ENCODE measurements at places on chromosomes 3 and 15. TPM values are rescaled to one million over a fixed set of nuclear protein-coding genes. Genes with fewer than 3 reads are reported as not detected.

- no peak for DNase-seq
Measured at GRCh38 chr3:16801223-16801622, 83.5 kb upstream of the PLCL2 start.

DNA sequence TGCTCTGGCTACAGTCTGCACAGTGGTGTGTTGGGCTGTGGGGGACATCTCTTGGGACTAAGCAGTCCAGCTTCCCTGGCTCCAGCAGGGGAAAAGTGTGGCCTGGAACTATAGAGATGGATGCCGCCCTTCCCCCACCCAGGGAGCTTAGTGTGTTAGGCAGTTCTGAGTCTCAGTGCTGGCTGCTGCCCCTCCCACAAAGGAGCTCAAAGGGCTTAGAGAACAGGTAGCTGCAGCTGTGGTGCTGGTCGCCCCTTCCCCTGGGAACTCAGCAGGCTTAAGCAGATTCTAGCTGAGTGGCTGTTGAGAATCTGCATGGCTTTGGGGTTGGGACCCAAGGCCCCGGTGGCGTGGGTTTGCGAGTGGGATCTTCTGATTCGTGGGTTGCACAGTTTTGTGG is 190.8 kb downstream of the PDCD6IP start:
- no peak for DNase-seq

DNA sequence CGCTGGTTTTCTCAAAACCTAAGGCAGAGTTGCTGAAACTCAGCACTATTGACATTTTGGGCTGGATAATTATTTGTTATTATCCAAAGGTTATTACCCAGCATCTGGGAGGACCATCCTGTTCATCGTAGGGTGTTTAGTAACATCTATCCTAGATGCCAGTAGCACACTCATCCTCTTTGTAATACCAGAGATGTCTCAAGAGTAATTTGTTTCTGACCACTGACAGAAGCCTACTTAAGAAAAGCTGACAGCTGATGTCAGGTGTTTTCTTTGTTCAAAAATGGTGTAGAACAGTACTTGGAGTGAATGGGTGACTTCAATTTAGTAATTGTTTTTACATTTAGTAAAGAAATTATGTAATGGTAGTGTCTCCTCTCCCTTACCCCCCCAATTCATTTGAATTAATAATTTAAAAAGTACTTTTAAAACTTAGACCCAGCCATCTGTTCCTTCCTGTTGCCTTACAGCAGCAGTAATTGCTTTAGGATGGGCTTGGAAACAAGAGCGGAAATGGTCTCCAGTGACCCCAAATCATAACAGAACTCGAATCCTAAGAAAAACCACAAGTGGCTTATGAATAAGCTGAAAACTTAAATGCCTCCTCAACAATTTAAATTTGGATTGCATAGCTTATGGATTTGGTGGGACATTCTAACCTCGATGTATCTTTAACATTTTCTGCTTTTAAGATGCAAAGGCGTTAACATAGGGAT is 105.4 kb downstream of the PTPRG start:
- no peak for DNase-seq

GRCh38 chr3:84742915-84743425 is 215.8 kb upstream of the CADM2 start:
- no peak for DNase-seq

- no peak for DNase-seq
Measured at GRCh38 chr3:164577667-164578210, 500.6 kb downstream of the SI start.

DNA sequence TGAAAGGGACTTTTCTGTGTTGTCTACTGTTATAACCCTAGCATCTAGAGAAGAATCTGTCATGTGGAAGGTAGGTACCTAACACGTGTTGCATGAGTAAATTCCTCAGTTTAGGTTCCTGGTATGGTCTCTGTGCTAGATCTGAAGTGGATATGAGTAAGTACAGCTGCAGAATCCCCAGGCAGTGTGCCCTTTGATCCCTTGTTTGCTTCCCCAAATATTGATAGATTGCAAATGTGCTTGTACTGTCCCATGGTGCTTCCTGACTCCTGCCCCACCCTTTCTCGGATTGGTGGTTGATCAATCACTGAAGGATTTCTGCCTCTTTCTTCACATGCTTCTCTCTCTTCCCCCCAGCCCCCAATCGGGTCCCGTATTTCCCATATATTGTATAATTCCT is 450.4 kb downstream of the UNC13C start:
- DNase-seq = no peak

DNA sequence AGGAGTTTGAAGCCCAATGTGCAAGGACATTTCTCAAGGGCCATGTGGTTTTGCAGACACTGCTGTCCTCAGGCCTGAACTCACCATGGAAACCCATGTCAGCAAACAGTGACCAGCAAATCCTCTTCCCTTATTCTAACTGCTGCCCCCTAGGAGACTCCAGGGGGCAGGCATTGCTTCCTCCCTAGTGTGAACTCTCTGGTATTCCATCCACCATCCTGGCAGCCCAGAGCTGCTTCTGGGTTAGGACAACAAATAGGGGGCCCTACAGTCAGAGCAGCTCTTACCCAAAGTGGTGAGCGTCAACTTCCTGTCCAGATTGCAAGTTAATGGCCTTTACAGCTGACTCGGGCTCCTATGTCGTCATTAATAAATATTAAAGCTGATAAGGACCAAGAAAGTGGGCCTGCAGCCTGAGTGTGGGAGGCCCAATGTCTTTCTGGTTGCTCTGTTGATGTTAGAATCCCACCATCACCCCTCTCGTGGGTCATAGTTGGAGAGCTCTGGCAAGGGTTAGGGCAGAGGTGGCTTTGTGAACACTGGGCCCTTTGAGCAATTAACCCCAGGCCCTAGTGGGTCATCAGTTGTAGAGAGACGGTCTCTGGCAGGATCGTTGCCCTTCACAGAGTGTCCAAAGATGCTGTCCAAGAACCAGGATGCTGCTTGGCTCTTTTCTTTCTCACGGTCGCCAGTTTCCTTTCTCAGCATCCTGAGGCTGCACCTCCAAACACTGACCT is 41.5 kb downstream of the TGM4 start:
- no peak for DNase-seq

DNA sequence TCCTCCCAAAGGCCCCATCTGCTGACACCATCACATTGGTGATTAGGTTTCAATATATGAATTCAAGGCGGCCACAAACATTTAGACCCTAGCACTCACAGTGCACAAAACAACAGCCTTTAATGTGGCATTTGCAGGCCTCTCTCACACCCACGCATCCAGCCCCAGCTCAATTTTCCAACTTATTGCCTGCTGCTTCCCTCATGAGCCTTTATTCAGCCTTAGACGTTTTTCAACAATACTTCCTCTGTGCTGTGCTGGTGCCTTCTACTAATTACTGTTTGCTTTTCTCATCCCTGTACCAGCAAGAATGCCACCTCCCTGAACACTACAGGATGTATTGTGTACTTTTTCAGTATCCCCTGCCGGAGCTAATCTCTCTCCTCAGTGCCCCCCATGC is 334.6 kb downstream of the GABRB3 start:
- DNase-seq = no peak

DNA sequence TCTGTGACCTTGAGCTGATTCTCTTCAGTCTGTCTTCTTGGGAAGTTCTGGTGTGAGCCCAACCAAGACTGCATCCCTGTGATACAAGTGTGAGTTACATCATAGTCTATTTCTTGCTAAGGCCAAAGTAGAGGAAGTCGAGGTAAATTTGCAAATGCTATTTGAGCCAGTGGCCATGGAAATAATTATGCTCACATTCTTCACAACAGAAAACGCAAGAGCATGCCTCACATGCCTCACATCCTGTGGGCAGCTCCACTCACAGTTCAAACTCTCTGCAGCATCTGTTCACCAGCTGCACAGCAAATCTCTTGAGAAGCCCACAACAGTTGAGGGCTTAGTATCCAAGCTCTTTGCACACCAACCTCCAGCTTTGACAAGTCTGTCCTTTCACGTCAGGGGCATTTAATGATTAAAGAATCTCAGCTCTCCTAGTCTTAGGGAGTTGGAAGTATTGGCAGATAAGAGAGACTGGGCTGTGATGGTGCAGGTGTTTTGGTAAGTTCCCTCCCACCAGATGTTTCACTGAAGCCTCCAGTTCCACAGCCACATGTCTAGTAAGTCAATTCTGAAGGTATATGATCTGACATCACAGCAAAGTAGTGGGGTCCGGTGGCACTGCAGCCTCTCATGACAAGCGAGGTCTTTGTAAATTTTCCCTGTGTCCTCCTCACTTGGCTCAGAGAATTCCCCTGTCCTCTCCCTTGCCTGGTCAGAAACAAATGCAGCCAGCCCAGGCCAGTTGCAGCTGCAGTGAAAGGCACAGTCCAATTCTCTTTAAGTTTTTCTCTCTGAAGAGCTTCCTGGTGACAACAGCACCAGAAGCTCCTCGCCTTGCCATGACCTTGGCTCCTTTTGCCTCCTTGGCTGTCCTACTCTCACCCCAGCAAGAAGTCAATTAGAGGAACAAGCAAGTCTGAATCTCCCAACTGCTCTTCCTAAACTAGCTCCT is 166.1 kb downstream of the SSR3 start:
- DNase-seq = no peak

- no peak for DNase-seq
Measured at GRCh38 chr15:32778391-32779176, 60.8 kb downstream of the GREM1 start.

GRCh38 chr15:33124811-33125210 is 69.7 kb downstream of the FMN1 start:
- DNase-seq = no peak

The FSIP1 gene
- 1.8 TPM for total RNA-seq

The OIP5 gene
- total RNA-seq = 0.64 TPM

The ARL6IP5 gene
- 98.1 TPM for total RNA-seq

The IL20RB gene
- 1.9 TPM for total RNA-seq

The ATXN7 gene
- 126 TPM for total RNA-seq

The TOPAZ1 gene
- not detected for total RNA-seq

The STX19 gene
- total RNA-seq = not detected

The PTX3 gene
- total RNA-seq = 5.8 TPM

The SLC27A2 gene
- total RNA-seq = 0.50 TPM

All from natural killer cell (primary cell).